ENCODE measurements at places on chromosomes 11 and 22. TPM values are rescaled to one million over a fixed set of nuclear protein-coding genes. Genes with fewer than 3 reads are reported as not detected.

GSTT2B gene
- total RNA-seq: not detected

PDGFB gene
- 27.9 TPM for total RNA-seq

GGT1 gene
- 2.6 TPM for total RNA-seq

IRAG1 gene
- 408 TPM for total RNA-seq

C1QTNF5 gene
- 52.1 TPM for total RNA-seq

FHIP1B gene
- total RNA-seq: 21.7 TPM

SLC37A2 gene
- total RNA-seq: 8.6 TPM

OR10A2 gene
- not detected for total RNA-seq

PGGHG gene
- total RNA-seq: 8.5 TPM

F2 gene
- not detected for total RNA-seq

NRXN2 gene
- 5.1 TPM for total RNA-seq

BLID gene
- total RNA-seq: not detected

CCDC81 gene
- total RNA-seq: 0.23 TPM

LMO1 gene
- total RNA-seq: not detected

RASGRP2 gene
- 37.3 TPM for total RNA-seq

ABCG4 gene
- 1.1 TPM for total RNA-seq

ADORA2A gene
- 4.2 TPM for total RNA-seq

PRR33 gene
- total RNA-seq: not detected

KRTAP5-1 gene
- total RNA-seq: not detected

SCGB1D2 gene
- 9.3 TPM for total RNA-seq

SYT7 gene
- total RNA-seq: 3.7 TPM

OR8D4 gene
- total RNA-seq: not detected

All from gastroesophageal sphincter (tissue), 4 donors.